ENCODE measurements at places on chromosomes 2 and 18.
A peak's percentile ranks its signal among the peaks of the same experiment; 100 is the strongest.

GRCh38 chr2:149068225-149068995, 29.9 kb downstream of the LYPD6B start:
- DNase-seq, result no peak

- no peak for DNase-seq
Observed at GRCh38 chr2:232204457-232204931, 174.1 kb upstream of the ALPP start.

- peak; percentile 58 for DNase-seq
Observed at GRCh38 chr2:208373460-208374089, 33.0 kb upstream of the PTH2R start.

- DNase-seq, result no peak
Observed at GRCh38 chr18:34805878-34806351, 95.8 kb downstream of the DTNA start.

DNA sequence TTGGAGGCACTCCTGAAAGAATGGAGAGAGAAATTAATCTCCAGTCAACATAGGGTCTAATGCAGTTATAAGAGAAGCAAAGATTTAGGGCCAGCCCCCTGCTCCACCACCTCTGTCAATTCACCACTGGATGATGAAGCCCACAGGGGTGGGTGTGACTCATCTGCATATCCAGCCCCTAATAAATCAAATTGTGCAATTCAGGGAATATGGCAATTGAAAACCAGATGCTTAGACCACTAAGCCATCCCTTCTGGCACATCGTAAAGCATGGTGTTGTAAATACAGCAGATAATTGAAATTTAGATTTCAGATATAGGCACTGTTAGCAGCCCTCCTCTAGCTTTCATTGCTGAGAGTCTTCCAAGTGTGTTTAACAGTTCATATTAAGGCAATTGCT, 541.4 kb downstream of the PARD3B start:
- DNase-seq, result no peak

DNA sequence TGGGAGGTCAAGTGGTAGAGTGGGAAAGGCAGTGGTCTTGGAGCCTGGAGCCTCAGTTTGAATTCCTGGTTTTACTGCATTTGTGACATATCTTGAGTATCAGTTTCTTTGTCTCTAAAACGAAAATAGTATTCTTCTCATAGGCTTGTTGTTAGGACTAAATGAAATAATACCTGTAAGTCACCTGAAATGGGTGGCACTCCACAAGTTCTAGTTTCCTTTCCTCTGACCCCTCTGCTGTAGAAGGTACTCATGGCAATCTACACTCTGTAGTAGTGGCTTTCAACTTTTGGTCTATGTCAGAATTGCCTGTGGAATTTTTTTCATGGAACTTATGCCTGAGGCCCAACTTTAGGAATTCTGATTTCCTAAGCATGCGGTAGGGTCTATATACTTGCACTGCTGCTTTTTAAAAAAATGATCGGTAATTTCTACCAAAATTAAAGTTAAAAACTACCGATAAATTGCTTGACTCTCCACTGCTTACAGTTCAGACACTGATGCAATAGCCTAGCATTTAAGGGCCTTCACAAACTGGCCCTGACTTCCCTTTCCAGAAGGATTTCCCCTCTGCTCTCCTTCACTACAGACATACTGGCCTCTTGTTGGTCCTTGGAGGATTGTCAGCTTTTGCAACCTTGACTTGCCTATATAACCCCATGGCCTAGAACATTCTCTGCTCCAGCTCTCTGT, 47.2 kb downstream of the PLEK start:
- DNase-seq, result peak; percentile 75

Data from inflammatory macrophage treated with lipopolysaccharide for 4 hours (primary cell).